Activated effector memory CD4-positive, alpha-beta T cell treated with Interleukin-2 at 50 U/mL for 16 hours (primary cell): ENCODE measurements at places on chromosomes 4 and X.

DNA sequence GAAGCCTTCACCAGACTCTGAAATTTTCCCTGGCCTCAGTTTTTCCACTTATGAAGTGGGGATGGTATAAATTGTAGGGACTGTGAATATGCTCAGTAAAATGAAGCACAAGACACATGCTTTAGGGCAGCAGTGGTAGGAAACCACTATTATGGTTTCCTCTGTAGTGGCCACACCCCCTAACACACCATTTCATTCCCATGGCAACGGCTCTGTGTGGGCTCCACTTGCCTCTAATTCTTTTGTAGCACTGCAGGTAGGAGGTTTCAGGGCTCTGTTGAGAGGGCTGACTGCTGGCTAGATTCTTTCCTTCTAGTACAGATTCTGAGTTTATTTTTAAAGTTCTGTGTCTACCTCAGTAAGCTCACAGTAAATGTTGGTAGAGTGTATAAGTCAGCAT lies 3.5 kb upstream of the VMA21 start:
- peak; percentile 43 for DNase-seq

DNA sequence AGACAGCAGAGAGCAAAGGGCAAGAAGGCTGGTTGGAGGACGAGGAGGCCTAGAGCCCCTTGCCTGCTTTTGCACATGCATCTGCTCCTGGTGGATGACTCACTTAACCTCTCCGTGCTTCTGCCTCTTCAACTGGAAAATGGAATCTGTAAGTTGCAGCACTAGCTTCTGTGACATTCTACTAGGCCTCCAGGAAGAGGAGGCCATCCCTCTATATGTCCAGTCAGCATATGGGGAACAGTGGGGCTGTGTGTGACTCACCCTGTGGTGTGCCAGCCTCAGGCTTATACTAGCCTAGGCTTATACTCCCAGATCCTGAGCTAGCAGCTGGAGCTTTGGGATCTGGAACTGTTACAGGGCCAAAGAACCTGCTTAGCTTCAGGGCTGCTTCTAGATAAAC lies 36.0 kb downstream of the RTL9 start:
- no peak for DNase-seq

DNA sequence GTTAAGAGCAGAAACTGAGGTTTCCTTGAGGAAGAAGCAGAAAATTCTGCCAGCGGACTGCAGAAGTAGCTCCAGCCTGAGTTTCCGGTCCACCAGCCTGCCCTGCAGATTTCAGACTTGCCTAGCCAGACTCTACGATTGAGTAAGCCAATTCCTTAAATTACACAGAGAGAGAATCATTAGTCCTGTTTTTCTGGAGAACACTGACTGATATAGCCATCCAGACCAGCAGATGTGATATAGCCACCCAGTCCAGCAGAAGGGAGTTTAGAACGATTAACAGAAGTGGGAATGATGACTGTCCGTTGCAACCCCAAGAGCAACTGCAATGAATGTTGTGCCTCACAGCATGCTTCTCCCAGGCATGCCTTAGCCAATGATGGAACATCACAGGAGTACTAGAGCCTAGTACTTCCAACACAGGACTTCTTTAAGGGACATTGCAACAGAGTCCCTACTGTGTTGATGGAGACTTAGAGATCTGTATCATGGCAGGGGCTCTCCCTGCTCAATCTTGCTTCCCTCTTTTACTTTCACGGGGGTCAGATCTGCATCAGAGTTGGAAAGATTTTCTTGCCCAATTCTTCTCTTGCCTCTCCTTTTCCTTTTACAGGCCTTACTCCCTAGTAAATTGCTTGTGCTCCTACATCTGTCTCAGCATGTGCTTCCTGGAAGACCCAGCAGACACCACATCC lies 264.6 kb upstream of the CLNK start:
- DNase-seq, result no peak

DNA sequence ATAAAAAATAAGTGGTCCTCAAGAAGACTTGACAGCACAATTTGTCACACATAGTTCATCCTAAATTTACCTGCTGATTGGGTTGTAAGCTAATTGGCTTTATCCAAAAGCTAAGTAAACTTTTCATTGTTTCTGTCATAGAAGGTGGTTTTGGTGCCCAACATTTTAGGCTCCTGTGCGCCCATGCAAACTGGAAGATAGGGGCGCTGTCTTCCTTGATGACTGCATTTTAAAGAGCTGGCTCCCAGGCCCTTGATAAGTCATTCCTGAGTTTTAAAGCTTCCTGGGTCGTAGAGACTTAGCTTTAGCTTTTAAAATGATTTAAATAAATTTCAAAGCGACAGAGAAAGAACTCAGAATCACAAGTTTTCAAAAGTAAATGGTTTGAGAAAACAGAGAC lies 625.4 kb upstream of the GALNT7 start:
- no peak for DNase-seq

DNA sequence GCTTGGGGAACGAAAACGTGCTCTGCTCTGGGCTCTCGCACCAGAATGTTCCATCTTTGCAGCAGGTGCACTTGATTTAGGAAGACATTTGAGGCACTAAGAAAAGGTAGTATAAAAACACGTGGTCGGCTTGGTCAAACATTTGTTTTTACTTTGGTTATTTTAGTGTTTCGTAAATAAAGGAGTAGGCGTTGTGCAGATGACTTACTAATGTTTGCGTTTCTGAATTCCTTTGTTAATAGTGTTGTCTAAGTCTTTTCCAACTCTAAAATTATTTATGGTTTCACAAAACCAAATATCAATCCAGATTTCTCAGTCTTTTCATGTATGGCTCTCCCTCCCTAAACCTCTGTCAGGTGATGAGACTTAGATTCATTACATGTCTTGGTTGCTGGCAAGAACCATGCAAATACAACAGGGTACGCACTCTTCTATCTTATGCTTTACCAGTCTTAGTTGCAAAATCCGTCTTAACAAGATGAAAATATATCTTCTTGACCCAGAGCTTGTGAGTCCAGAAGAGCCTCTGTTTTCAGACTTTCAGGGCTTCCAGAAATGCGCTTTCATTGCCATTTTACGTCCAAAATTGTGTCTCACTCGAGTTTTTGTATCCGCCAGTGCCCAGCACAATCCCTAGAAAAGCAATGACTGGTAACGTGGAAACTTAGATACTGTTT lies 686 bp downstream of the MTHFD2L start:
- no peak for DNase-seq
